Natural killer cell (primary cell): ENCODE measurements at places on chromosomes 6 and 20.

DNA sequence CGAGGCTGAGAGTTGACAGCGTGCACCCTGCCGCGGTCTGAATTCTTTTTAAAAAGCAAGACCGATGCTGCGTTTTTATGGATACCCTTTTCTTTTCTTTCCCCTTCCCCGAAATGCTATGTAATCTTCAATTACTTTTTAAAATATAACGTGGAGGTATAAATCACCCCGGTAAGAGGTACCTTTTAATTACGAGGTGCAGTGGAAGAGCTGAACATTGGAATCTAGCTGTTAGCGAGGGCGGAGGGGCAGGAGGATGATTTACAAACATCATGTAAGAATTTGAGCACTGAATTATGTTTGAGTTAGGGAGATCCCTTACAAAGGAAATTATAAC lies 1.2 kb downstream of the EYA2 start:
- no peak for DNase-seq

- no peak for DNase-seq
Measured at GRCh38 chr6:14037402-14038277, 79.9 kb upstream of the CD83 start.

DNA sequence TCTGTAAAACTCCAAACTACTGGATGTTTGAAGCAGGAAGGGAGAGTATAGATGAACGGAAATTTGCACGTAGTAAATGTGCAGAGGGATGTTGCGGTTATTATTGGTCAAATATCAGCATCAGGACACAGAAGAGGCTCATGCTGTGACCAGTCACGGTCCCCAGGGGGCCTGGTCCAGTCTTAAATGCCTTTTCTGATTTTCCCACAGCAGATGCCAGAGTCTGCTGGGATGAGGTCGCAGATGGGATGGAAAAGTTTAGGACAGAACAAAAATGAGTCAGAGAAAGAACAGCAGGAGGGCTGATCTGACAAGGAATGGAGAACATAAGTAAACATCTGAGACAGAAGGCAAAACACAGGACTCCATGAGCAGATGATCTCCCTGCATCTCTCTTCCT lies 11.7 kb upstream of the SIRPG start:
- DNase-seq, result no peak

- no peak for DNase-seq
Measured at GRCh38 chr20:47440857-47441773, 60.6 kb upstream of the NCOA3 start.

GRCh38 chr6:7378740-7379139 lies 10.8 kb downstream of the CAGE1 start:
- no peak for DNase-seq

GRCh38 chr6:27679964-27680694 lies 207.2 kb upstream of the ZNF184 start:
- no peak for DNase-seq

- no peak for DNase-seq
Measured at GRCh38 chr20:61052195-61052750, 199.8 kb upstream of the CDH4 start.

GRCh38 chr6:154624038-154624599 lies 109.1 kb upstream of the SCAF8 start:
- DNase-seq, result no peak

- peak; percentile 61 for DNase-seq
Measured at GRCh38 chr6:149366267-149366921, 33.7 kb upstream of the SUMO4 start.

- no peak for DNase-seq
Measured at GRCh38 chr6:79737172-79737571, 106.0 kb downstream of the SH3BGRL2 start.
